ENCODE measurements at places on chromosomes 11 and 22.
A peak's percentile ranks its signal among the peaks of the same experiment; 100 is the strongest.

DNA sequence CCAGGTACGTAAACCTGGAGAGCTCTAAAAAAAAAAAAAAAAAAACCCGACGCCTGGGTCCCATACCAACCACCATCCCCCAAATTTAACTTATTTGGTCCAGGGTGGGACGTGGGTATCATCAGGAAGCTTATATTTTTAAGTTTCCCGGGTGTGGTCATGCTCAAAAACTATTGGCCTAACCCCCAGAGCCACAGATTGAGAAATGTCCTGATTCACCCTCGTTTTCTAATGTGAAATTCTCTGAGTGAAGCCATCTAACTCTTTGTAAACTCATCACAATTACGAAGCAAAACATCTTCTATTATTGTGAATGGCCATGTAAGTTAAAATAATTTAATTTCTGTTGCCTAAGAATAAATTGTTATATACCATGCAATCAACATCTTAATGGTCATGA, 29.6 kb downstream of the PAK1 start:
- no peak for DNase-seq

- no peak for DNase-seq
Measured at GRCh38 chr11:58586998-58587397, 8.1 kb downstream of the ZFP91 start.

GRCh38 chr11:121455115-121455514, 2.3 kb upstream of the SORL1-AS1 start:
- DNase-seq, result no peak

DNA sequence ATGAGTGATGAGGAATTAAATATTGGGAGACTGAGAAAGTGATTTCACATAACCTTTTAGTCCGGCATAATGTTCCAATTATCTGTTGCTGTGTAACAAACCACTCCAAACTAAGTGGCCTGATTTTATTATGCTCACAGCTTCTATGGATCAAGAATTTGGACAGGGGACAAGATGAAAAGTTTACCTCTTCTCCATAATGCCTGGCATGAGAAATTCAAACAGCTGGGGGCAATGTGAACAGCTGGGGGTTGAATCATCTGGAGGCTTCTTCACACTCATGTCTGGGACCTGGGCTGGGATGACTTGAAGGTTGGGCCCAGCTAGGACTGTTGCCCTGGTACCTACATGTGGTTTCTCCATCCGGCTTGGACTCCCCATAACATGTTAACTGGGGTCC, 99.4 kb upstream of the DRD2 start:
- no peak for DNase-seq

DNA sequence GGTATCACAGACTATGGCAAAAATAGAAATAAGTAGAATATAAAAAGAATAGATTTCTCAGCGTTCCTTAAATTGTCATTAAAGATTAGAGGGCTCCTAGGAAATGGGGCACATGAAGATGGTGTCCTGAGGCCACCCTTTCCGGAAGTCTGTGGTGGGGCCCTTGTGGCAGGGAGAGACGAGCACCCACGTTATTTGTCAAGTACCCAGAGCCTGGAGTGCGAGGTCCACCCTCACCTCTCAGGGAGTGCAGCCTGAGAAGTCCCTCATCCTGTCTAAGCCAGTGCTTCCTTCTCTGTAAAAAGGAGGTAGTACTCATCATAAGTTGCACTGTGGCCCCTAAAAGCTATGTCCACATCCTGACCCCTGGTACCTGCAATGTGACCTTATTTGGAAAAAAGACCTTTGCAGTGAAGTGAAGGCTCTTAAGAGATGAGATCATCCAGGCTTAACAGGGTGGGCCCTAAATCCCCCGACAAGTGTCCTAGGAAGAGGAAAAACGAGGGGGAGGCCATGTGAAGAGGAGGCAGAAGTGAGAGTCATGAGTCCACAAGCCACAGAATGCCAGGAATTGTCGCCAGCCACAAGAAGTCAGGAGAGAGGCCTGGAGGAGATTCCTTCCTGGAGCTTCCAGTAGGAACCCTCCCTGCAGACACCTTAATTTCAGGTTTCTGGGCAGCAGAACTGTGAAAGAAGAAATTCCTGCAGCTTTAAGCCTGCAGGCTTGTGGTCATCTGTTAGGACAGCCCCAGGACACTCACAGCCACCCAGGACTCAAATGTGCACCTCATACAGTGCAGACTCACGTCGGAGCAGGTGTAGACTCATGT, 76.8 kb upstream of the CCND1 start:
- DNase-seq, result no peak

DNA sequence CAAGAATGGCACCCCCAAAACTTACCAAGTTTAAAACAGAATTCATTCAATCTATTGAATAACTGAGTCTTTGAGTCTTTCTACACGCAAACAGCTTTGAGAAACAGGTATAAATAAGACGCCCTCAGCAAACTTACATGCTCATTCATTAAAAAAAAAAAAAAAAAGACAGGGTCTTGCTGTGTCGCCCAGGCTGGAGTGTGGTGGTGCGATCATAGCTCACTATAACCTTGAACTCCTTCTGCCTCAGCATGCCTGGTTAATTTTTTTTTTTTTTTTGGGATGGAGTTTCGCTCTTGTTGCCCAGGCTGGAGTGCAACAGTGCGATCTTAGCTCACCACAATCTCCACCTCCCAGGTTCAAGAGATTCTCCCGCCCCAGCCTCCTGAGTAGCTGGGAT, 6.1 kb downstream of the PRR14L start:
- no peak for DNase-seq

DNA sequence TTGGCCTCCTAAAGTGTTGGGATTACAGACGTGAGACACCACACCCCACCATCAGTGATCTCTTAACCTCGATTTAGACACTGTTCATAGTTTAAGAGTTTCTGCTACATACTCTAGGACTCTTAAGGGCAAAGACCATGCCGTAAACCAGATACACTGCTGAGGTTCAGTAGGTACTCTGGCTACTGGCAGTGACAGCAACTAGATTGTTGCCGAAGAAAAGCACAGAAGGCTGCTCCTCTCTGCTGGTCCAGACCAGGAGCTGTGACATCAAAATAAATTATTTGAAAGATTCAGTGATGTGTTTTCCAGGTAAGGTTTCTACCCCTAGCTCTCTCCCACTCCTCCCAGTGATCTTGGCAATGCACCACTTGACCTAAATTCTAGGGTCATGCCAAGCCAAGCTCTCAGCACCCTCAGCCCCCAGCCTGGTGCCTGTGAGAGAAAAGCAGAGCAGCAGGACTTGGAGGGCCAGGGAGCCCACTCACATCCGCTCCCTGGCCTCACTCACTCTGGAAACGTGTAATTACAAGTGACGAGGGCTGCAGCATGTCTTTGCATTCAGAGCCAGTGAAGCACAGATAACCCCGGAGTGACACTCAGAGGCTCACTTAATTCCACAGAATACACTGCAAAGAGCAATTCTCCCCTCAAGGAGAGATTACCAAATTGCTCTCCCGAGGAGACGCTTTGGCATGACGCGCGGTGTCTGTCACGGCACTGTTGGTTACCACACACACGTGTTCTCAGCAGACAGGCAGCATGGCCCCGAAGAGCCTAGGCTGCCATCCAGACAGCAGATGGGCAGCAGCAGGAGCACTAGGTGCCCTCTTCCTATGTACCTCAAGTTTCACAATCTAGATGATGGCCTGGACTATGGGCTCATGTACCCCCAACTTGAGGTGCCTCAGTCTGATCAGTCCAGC, 96.9 kb upstream of the PITPNB start:
- DNase-seq, result no peak

GRCh38 chr11:102155676-102156075, 45.4 kb downstream of the YAP1 start:
- no peak for DNase-seq

DNA sequence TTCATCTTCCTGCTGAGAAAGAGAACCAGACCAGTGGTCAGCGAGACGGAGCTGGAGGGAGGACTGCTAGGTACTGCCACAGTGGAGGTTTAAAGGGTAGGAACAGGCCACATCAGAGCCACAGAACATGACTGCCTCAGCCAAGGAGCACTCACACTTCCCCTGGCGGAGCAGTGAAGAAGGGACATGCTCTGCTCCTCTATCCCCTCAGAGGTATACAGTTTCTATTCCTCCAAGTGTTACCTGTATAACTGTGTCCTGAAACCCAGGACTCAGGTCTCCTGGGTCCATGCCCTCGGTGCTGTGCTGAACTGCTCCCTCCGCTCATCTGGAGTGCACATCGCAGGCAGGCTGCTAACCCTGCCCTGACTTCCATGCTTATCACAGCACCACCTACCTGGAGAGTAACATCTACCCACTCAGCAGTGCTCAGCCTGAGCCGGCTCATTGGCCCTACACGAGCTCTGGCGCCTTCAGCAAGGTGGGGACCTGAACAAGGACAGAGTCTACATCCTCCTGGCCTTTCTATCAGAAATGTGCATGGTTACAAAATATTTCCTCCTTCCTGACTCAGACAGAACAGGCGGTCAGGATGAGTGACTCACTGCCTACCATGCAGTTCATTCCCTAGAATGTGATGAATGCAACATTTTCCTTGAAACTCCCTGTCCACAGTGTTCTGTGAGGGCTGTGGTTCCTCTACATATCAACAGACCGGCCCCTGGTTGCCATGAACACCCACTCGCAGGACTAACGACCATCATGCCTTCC, 52.9 kb downstream of the C11orf58 start:
- DNase-seq, result no peak

GRCh38 chr11:101296896-101297295, 167.3 kb upstream of the PGR start:
- no peak for DNase-seq

- no peak for DNase-seq
Measured at GRCh38 chr11:26201411-26201810, 130.5 kb upstream of the ANO3 start.

DNA sequence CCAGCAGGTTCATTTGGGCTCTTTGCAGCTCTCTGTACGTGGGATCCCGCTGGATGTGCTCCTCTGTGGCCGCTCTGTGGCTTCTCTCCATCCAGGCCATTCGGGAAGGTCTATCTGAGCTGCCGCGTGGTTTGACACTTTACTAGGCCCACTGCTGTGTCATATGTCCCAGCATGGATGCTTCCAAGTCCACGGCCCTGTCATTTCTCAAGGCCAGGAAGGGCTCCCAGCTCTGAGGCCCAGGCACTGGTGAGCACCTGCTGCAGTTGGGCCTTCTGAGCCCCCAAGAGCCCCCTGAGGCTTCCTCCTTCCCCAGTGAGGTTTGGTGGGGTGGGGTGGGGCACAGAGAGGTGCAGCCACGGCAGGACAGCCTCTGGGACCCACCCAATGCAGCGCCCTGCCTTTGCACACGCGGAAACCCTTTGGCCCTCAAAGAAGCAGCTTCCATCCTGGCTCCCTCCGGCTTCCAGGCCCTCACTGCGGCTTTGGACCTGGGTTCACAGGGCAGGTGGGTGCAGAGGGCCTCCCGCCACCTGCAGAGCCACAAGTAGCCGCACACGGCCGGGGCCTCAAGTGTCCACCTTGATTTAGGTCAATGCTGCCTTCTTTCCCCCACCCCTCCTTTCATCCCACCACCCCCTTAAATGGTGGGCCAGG, 44.5 kb upstream of the FGF3 start:
- DNase-seq, result no peak

GRCh38 chr11:89249196-89249595, 71.5 kb downstream of the TYR start:
- no peak for DNase-seq

- DNase-seq, result no peak
Measured at GRCh38 chr11:80632691-80633090, 1191.9 kb upstream of the TENM4 start.

DNA sequence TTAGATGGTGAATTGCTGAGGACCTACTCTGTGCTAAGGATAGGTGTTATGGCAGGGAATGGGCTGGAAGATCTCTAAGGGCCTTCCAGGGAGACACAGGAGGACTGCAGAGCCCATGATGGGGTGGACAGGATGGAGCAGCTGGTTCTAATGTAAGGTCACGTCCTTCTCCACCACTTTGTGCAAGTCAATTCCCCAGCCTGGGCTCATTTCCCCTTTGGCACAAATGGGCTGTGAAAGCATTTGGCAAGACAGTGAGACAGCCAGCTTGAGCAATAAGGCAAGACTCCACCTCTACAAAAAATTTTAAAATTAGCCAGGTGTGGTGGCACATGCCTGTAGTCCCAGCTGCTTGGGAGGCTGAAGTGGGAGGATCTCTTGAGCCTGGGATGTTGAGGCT, 81.4 kb upstream of the THY1 start:
- no peak for DNase-seq

- no peak for DNase-seq
Measured at GRCh38 chr11:4118107-4118506, 23.5 kb downstream of the RRM1 start.

DNA sequence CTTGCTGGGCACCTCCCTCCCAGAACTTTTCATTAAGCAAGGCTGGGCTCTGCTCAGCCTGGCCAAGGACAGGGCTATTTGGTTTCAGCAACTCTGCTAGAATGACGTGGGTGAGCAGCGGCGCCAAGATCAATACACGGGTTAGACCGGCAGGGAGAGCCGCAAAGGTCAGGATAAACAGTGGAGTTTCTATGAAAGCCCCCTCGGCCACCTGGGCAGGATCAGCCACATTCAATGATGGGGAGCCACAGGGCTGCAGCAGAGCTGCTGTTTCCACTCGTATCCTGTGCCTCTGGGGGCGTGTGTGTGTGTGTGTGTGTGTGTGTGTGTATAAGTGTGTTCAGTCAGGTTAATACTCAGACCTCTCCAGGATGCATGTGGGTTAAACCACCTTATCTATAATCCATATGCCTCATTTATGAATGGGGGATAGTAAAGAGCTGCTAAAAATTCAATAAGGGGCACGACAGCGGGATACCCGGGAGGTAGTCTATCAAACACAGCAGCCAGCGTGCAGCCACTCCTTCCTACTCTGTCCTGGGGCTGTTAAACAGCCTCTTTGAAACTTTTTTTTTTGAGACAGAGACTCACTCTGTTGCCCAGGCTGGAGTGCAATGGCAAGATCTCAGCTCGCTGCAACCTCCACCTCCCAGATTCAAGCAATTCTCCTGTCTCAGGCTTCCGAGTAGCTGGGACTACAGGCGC, 34.8 kb downstream of the MYH9 start:
- no peak for DNase-seq

DNA sequence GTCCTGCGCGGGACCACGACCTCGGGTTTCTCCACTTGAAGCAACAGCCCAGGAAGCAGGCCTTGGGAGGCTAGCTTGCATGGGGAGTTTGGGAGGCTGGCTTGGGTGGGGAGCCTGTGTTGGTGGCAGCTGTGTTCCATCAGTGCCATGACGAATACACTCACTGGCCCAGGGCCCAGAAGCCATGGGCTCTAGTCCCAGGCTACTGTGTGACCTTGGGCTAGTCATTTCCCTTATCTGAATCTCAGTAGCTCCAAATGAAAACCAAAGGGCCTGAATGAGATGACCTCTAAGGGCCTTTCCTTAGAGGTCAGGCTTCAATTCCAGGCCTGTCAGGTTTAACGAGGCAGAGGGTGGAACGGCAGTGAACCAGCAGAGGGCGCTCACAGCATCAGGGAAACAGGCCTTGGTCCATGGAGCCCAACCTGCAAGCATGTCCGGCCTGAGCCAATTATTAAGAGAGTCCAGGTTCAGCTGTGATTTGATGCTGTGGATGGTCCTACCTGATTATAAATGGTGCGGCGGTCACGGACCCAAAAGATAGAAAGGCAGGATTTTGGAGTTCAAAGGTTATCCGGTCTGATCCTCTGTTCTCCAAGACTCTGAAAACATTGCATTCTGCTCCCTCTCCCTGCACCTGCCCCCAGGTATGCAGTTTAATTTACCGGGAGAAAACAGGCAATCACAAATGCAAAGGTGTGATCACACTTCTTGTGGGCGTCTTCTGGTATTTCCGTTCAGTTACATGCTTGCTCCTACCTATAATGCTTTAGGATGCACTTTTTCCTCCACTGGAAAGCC, 15.9 kb downstream of the PTPN5 start:
- DNase-seq, result peak; percentile 20

GRCh38 chr11:59558270-59558643, 46.9 kb downstream of the OR4D9 start:
- DNase-seq, result no peak

All from stimulated activated CD8-positive, alpha-beta memory T cell treated with anti-CD3 and anti-CD28 coated beads, Interleukin-4, amount 100 ng/mL, for 4 hours (primary cell).